ENCODE measurements at places on chromosomes 3 and 15.

DNA sequence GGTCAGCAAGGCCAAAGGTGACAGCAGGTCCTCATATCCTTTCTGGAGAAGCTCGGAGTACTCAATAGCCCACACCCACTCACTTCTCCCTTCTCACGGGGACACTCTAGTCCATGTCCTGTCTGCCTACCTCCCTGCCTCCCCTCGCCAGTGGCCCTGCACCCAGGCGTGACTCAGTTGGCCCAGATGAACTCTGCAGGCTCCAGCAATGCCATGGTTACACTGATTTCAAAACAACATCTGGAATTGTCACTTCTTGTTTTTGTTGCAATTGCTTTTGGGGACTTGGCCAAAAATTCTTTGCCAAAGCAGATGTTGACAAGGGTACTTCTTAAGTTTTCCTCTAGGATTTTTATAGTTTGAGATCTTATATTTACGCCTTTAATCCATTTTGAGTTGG lies 13.0 kb downstream of the IL16 start:
- DNase-seq = no peak

- DNase-seq = no peak
Measured at GRCh38 chr3:157502916-157503595, at the start of gene VEPH1. VEPH1 (minus strand) TSS chr3:157503416; CDS start chr3:157495349, 8,067 bp downstream.

DNA sequence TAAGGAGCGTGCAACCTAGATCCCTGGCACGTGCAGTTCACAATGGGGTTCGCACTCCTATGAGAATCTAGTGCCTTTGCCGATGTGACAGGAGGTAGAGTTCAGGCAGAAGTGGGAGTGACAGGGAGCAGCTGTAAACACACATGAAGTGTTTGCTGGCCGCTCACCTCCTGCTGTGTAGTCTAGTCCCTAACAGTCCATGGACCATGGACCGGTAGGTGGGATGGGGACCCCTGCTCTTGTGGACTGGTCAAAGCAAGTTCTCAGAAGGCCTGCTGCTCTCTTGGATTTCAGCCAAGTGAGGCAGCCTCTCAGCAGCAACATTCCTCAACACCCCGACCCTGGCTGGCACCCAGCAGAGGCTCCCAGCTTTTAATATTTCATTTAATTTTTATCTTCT lies 58.2 kb upstream of the SNRPA1 start:
- no peak for DNase-seq

- DNase-seq = no peak
Measured at GRCh38 chr15:42820811-42821210, 83.9 kb upstream of the CDAN1 start.

Data from NCI-H345 (cell line).